Adrenal gland (tissue), 19 donors: ENCODE measurements at places on chromosomes 4 and X. TPM values are rescaled to one million over a fixed set of nuclear protein-coding genes. Genes with fewer than 3 reads are reported as not detected.

DNA sequence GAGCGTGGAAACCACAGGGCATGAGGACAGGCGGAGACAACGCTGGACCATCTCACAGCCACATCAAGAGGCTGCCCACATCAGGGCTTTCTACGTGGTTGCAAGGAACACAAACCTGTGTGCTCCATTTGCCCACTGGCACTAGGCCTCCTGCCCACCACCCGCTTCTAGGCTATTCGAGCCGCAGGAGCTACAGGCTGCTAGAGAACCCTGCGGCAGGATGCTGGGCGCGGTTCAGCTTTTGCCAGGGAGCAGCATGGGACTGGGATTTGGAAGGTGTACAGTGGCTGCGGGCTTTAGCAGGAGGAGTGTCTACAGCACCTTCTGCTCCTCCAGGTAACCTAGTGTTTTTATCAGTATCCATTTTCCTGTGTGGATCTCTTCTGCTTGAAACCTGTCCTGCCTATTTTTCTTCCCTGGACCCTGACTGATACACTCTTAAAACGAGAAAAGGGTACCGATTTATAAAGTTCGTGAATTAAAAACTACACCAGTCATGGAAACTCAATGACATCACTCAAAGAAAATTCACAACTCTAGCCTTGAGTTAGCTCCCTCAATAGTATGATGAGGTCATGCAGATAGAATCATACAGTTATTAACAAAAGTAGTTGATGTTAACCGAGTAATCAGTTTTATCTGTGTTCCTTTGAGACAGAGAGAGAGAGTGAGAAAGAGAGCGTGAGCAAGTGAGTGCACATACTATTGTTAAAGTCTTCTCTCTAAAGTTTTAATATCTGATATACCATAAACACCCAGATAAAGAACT is 12.8 kb downstream of the NOP14 start:
- H3K27ac ChIP-seq = no peak overlapping the region
- no peak overlapping the region for H3K4me3 ChIP-seq
- peak; percentile 44 for DNase-seq
- peaks cover 91% of the 10 kb centered on the region for H3K36me3 ChIP-seq
- no peaks in the 10 kb centered on the region for H3K4me1 ChIP-seq
- H3K27me3 ChIP-seq = no peaks in the 10 kb centered on the region

GRCh38 chr4:120730777-120731320 is 191.7 kb downstream of the PRDM5 start:
- no peaks in the 10 kb centered on the region for H3K27me3 ChIP-seq
- H3K27ac ChIP-seq = no peak overlapping the region
- no peaks in the 10 kb centered on the region for H3K4me1 ChIP-seq
- no peaks in the 10 kb centered on the region for H3K36me3 ChIP-seq

NR3C2 gene
- 1.1 TPM for total RNA-seq

DNA sequence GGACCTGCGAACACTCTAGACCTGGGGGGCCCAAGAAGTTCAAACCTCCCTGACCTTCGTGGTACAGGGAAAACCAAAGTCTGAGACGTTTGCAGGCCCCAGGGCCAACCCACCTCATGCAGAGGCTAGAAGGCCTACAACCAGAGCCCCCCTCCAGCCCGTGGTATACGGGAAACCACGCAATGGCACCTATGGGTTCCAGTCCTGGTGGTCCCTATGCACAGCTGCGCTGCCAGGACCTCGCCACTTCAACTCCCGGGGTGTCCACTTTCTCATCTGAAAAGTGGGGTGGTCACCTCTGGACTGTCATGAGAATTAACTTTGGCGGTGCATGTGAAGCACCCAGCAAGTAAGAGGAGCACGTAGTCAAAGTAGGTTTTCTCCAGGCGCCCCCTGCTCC is 8.4 kb upstream of the MSX1 start:
- H3K4me1 ChIP-seq = peaks cover 7% of the 10 kb centered on the region
- H3K27me3 ChIP-seq = peaks cover 39% of the 10 kb centered on the region
- DNase-seq = no peak
- no peaks in the 10 kb centered on the region for H3K36me3 ChIP-seq
- no peak overlapping the region for H3K4me3 ChIP-seq
